ENCODE measurements at places on chromosomes 4 and X.

GRCh38 chr4:22703912-22704311 is 11.2 kb downstream of the GBA3 start:
- DNase-seq, result no peak

DNA sequence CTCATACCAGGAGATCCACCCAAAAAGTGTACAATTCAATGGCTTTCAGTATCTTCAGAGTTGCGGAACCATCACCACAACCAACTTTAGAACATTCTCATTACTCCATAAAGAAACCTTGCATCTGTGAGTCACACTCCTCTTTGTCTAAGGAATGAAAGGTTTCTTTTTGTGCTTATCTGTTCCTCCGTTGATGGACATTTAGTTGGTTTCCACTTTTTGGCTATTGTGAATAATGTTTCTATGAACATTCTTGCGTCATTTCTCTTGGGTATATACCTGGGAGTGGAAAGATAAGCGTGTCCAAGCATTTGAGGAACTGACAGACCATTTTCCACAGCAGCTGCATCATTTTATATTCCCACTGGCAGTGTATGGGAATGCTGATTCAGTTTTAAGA is 10.6 kb downstream of the FAM184B start:
- DNase-seq, result no peak

DNA sequence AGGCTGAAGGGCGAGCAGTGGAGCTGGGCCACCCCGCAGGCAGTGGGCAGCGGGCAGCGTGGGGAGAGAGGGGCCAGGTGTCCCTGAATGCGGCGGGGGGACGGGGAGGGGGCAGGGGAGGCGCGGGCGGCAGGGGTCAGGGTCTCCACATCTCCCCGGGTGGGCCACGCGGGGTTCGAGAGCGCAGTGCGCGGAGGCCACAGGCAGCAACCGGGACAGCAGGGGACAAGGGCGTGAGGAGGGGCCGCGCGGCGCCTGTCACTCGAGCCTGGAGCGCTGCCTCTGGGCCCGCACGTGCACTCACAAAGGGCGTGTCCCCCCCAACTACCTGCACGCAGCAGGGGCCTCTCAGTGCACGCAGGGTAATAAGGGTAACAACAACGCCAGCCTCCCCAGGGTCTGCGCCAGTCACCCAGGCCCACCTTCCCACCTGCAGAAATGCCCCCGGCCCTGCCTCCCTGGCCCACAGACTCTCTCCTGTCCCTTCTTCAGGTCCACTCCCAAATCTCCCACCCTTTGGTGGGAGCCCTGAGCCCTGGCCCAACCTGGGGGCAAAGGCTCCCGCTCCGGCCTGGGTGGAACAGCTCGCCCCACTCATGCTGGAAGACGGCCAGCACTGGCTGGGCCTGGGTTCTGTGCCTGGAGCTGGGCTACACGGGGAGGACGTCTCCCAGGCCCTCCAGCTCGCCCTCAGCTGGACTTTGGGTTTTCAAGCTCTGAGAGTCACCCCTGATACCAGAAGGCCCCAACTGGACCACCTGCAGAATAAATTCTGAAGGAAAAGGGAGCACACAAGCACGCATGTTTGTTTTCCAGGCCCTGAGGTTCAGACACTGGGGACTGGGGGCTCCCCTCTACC is 53.2 kb downstream of the ZFYVE28 start:
- no peak for DNase-seq

DNA sequence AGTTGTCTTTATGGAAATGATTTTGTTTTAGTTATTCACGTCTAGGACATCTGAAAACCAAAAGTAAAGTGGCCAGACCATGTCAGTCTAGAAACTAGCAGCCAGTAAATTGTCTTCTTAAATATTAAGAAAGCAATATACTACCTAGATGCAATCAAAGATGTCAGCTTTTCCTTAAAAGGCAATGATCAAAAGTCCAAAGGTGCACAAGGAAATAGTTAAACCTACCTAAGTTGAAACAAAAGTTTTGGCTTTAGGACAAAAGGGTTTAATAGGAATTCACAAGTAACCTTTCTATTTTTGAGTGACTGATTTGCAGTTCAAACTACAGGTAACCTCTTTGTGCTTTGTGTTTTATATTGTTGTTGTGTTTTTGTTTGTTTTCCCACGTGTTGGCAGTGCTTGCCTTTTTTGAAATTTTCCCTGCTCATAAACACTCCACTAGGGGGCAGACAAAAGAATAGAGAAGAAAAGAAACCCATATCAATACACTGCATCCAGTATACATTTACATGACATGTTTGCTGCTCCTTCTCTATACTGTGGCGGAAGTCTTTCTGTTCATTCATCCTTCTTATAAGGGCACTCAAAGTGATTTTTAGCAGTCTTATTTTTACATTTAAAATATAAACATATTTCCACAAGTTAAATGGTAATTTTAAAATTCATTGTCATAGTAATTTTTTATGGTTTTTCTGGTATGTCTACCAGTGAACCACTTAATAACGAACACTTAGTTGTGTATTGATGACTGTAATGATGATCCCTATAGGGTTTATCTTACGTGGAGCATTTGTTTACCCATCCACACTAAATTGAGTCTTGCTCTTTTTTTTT is 62.7 kb downstream of the GAB1 start:
- DNase-seq, result no peak

GRCh38 chr4:170420255-170420693 is 330.5 kb upstream of the AADAT start:
- no peak for DNase-seq

- DNase-seq, result no peak
Observed at GRCh38 chr4:89356086-89356485, 48.5 kb upstream of the GPRIN3 start.

DNA sequence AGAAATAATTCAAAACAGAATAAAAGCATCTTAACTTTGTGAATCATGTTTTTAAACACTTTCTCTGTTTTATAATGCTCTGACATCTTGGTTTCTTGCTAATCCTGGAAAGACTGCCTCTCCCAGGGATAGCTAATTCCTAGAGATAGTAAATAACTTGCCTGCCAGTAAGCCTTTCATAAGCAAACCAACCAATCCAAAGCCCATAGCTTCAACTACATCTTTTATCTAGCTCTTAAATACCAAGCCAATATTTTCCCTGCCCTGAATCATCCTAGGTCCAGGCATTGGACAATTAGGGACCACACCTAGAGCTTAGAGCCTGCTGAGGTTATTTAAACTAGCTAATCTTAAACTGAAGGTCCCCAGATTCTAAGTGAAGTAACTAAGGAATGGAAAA is 223.7 kb upstream of the DIPK2B start:
- DNase-seq, result no peak

GRCh38 chr4:147842573-147842972 is 110.7 kb downstream of the ARHGAP10 start:
- DNase-seq, result no peak

DNA sequence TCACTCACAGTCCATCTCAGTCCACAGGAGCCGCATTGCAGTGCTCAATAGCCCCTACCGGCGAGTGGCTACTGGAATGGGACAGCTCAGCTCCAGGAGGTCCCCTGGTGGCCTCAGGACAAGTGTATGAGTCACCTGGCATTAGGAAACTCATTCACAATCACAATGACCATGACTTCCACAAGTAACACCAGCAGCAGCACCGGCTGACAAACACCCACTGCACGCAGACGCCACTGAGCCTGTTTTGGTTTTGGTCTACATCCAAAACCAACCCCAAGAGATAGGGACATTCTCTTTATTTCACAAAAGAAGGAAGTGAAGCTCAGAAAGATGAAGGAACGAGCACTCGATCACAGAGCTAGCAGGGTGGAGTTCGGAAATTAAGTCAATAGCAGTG is 8.1 kb downstream of the JAKMIP1 start:
- no peak for DNase-seq

GRCh38 chrX:27336466-27337091 is 126.6 kb downstream of the PPP4R3C start:
- DNase-seq, result peak; percentile 42

DNA sequence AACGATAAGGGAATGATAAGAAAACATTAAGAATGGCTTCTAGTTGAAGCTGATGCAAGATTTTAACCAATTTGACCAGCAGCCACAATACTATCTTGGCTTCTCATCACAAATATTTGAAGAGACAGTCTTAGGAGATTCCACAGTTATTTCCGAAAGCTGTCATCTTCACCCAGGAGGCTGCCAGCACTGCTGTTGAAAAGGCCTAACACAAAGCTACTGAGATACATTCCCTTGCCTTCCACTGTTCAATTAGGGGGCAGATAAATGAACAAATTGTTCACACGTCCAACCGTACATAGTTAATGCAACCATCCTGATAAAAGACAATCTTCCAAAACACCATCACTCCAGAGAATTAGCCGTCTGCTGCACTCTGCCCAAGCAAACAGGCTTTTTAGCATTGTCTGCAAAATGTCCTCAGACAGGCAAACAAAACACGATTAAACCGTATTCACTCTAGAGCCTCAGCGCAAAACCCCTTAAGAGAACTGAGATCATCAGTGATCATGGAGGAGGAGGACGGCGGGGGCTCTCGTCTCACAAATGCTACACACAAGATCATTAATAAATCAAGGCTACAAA is 189.8 kb upstream of the PSAPL1 start:
- DNase-seq, result no peak

GRCh38 chr4:168739886-168740285 is 243.0 kb downstream of the PALLD start:
- no peak for DNase-seq

DNA sequence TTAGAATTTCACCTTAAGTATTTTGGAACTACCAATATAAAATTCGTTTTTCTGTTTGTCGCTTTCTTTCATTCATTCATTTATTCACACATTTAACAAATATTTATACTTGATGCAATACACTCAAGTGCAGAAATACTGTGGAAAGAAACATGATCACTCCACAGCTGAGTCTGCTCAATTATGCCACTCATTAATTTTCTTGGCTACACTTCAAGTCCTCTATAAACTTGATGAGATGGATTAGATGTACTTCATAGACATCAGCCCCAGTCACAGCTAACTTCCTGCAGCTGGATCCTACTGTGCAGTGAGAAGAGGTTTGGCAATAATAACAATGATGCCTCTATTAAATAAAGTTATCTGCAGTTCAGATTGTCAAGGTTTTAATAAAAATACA is 208.1 kb downstream of the PDGFC start:
- no peak for DNase-seq

DNA sequence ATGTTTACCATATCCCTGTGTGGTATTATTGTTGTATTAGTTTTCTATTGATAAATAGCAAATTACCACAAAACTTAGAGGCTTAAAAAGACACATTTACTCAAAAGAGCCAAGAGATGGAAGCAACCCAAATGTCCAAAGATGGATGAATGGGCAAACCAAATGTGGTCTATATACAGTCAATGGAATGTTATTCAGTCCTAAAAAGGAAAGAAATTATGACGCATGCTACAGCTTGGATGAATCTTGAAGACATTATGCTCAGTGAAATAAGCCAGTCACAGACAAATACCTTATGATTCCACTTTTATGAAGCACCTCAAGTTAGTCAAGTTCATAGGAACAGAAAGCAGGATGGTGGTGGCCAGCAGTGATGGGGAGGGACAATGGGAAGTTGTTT is 144.7 kb downstream of the QDPR start:
- no peak for DNase-seq

- no peak for DNase-seq
Observed at GRCh38 chr4:89657931-89658700, 178.8 kb downstream of the SNCA start.

DNA sequence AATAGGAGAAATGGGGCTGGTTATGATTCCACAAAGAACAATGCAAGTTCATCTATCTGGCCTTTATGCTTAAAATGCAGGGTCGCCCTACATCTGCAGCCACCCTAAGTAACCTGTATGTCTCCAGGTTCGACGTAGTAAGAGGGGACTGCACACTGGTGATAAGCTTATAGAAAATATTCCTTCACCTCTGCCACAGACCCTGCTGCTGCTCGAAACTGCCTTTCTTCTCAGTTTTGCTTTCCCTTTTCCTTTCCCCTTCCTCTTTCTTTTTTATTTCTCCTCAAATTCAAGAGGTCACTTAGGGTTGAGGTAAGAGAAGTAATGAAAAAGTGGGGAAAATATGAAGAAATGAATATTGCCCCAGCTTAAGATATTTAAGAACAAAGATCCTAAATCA is 123.5 kb downstream of the DCHS2 start:
- no peak for DNase-seq

- DNase-seq, result no peak
Observed at GRCh38 chr4:8355864-8356565, 84.5 kb downstream of the ACOX3 start.
